ENCODE measurements at places on chromosomes 5 and 9. TPM values are rescaled to one million over a fixed set of nuclear protein-coding genes. Genes with fewer than 3 reads are reported as not detected.

The SRD5A1 gene
- 1.4 TPM for polyA plus RNA-seq

The PCDHB8 gene
- polyA plus RNA-seq = 0.84 TPM

The ARL14EPL gene
- polyA plus RNA-seq = not detected

The LCP2 gene
- polyA plus RNA-seq = 3.0 TPM

The ZNF883 gene
- polyA plus RNA-seq = 8.3 TPM
